ENCODE measurements at places on chromosomes 2 and 18.
A peak's percentile ranks its signal among the peaks of the same experiment; 100 is the strongest.

DNA sequence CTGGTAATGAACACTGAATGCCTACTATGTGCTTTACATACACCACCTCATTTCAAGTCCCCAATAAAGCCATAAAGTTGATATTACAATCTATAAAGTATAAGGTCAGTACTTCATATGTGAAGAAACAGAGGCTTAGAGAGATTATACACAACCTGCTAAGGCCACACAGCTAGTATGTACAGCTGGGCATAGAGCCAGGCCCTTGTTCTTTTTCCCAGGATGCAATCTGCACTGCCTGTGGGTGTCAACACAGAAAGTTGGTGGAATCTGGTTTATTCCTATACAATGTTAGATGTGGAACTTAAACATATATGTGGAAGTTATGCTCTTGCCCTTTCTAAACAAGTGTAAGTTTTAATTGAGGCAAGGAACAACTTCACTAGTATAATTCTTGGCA, 32.8 kb downstream of the INSIG2 start:
- no peak for DNase-seq

- DNase-seq, result no peak
Observed at GRCh38 chr2:233051241-233052149, 8.6 kb upstream of the INPP5D start.

DNA sequence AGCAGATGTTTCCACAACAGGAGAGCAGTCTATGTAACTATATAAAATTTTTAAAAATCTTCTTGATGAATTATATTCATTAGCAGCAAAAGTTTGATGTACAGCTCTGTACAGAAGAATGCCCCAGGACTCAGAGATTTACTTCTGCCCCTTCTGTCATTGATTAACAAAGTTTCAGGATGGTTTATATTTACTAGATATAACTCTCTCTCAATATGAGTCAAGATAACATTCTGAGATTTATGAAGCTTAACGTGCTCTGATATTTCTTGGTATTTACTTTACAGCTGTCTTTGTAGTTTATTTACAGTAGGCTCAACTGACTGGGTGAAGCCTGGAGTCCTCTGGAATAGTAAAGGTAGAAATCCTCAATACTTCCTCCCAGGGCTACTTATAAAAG, 93.6 kb upstream of the HNMT start:
- no peak for DNase-seq

- no peak for DNase-seq
Observed at GRCh38 chr18:76604108-76604934, 109.3 kb upstream of the ZNF516 start.

DNA sequence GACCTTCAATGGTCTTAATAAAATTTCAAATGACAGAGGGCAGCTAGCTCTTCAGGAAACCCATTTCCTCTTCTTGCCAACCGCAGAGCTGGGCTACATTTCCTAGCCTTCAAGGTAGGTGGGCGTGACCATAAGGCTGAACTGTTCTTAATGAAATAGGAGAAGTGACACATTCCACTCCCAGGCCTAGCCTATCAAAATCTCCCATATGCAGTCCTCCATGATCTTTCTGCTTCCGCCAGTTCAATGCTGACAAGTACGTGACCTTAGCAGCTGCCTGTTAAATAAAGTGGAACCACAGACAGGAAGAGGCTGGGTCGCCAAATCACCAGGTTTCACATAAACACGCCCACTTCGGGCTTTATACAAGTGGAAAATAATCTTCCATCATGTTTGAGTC, 13.2 kb downstream of the SERPINE2 start:
- no peak for DNase-seq

GRCh38 chr18:41818381-41819355, 136.4 kb upstream of the PIK3C3 start:
- no peak for DNase-seq

GRCh38 chr18:13448335-13448795, 229.8 kb downstream of the LDLRAD4 start:
- DNase-seq, result no peak

DNA sequence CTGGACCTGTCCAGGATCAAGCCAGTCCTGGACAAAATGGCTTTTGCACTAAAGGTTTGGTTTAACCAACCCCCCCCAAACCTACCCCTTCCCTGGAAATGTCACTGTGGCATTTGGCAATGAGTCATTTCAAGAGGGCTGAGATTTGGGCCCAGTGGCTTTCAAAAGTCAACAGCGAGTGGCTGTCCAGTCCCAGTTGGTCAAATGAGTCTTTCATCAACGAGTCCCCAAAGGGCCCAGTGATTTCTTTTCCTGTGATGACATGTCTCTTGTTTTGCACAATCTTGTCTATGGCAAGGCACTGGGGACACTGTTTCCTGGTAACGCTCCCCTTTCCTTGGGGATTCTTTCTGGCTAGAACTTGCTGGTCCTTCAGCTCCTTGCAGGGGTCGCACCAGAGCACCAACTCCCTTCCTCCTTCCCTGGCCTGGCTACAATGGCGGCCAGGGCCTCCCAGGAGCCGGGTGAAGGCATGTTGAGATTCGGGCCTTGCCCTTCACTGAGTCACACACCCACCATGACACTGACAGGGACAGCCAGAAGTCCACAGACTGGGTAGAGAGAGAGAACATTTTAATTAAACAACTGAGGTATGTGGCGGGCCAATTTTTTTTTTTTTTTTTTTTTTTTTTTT, 87.2 kb downstream of the SMAD7 start:
- no peak for DNase-seq

GRCh38 chr2:219598308-219599078, 836 bp downstream of the STK11IP start:
- DNase-seq, result no peak

GRCh38 chr2:217456016-217456415, 546.8 kb downstream of the TNS1 start:
- no peak for DNase-seq

DNA sequence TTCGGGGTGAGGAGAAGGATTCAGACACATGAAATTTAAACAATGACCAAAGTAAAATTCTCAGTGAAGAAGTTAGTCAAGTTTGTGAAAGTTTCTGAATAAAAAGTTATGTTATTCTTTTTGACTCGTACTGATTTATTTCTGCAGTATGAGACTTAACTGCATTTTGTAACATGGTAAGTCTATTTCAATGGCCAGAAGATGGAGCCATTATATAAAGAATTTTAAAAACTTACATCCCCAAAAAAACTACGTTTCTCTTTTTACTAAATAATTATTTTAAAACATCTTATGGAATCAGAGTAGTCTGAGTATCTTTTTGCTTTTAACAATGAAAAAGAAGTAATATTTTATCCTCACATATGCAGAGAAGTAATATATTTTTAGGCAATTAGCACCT, 51.4 kb upstream of the SCN1A start:
- no peak for DNase-seq

- no peak for DNase-seq
Observed at GRCh38 chr18:30489890-30490643, 552.5 kb downstream of the DSC3 start.

- DNase-seq, result no peak
Observed at GRCh38 chr18:32937066-32937465, 164.2 kb upstream of the KLHL14 start.

GRCh38 chr2:28419443-28420270, 27.0 kb downstream of the FOSL2 start:
- DNase-seq, result no peak

- no peak for DNase-seq
Observed at GRCh38 chr2:20410556-20411277, 36.2 kb upstream of the RHOB start.

- no peak for DNase-seq
Observed at GRCh38 chr2:161170958-161171932, 11.0 kb downstream of the TANK start.

- no peak for DNase-seq
Observed at GRCh38 chr2:28991460-28991859, 10.4 kb downstream of the TOGARAM2 start.

DNA sequence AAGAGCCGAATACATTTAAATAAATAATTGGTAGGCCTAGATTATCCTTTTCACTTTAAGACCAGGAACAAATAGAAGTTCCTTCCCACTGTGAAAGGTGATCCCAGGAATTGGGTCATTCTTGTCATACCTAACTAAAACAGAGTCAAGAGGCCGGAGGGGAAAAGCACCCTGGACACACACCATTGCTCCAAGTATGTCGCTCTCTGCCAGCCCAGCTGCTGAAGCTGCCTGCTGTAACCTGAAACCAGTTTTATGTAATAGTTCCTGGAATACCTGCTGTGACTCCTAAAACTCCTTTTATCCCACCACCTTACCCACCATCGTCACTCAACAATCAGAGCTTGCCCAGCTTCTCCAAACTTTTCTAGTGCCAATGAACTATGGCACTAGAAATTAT, 217.1 kb downstream of the PTPRM start:
- no peak for DNase-seq

- DNase-seq, result peak; percentile 9
Observed at GRCh38 chr2:204072443-204073324, 136.1 kb downstream of the ICOS start.

DNA sequence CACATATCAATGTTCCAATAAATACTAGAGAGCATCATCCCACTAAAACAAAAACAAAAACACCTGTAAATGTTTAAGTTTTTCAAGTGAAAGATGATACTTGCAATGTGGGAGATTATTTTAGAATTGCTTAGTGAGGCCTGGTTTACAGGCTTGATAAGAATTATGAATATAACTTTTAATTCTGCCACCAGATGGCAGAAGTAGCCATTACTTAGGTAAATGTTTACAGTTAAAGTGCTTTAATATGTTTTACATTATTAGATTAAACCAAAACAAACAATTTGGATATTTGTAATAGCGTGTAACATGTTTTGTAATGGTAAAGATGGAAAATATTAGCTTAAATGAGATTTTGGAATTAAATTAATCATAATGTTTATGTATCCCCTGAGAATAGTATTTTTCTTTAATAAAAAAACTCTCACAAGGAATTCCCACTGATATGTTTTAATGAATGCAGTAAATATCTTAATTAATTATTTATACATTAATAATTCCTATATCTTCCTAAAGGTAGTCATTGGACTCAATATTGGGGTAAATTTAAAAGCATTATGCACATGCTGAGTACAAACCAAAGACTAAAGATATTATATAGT, 522.0 kb downstream of the SPAG16 start:
- DNase-seq, result no peak

GRCh38 chr2:199503148-199503547, 45.4 kb upstream of the SATB2 start:
- no peak for DNase-seq

DNA sequence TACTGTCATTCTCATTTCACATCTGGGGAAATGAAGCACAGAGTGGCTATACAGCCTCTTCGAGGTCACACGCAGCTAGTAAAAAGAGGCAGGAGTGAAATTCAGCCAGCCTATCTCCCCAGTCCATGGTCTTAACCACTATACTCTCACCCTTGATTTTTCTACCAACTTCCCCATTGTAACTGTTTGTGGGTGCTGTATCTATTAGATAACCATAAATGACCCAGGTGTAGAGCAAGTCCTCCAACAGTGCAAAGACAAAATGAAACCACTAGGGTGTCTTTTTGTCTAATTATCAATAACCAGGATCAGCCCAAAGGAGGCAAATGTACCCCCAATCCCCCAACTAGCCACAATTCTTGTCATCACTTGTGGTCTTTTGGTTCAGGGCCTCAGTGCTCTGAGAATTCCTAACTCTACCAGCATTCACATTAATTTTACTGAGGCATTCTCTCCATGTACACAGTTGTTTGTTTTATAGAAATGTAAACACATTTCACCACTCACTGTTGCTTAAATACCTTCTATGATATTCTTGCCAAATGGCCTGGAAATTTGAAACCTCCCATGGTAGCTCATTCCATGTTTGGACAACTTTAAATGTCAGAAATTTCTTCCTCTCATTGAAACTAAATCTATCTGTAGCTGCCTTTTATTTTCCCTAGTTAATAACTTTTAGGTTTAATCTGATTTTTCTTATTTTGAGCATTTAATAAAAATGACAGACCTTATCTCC, 58.7 kb downstream of the SLC40A1 start:
- no peak for DNase-seq

Measured in NCI-H1092 (cell line).